ENCODE measurements at places on chromosomes 5 and 9. TPM values are rescaled to one million over a fixed set of nuclear protein-coding genes. Genes with fewer than 3 reads are reported as not detected.

The TDRD7 gene
- total RNA-seq, result 47.4 TPM

The PRUNE2 gene
- 105 TPM for total RNA-seq

The IFNB1 gene
- total RNA-seq, result not detected

The FAM221B gene
- 0.14 TPM for total RNA-seq

The SIGMAR1 gene
- 52.5 TPM for total RNA-seq

The WDR5 gene
- total RNA-seq, result 19.0 TPM

The GMCL2 gene
- total RNA-seq, result not detected

The CEL gene
- total RNA-seq, result not detected

The PALM2AKAP2 gene
- total RNA-seq, result not detected

The TEK gene
- total RNA-seq, result 2.2 TPM

The PCDHA11 gene
- 1.2 TPM for total RNA-seq

The GARIN3 gene
- not detected for total RNA-seq

The LCN6 gene
- total RNA-seq, result 2.9 TPM
